ENCODE measurements at places on chromosomes 4 and X. TPM values are rescaled to one million over a fixed set of nuclear protein-coding genes. Genes with fewer than 3 reads are reported as not detected.

DNA sequence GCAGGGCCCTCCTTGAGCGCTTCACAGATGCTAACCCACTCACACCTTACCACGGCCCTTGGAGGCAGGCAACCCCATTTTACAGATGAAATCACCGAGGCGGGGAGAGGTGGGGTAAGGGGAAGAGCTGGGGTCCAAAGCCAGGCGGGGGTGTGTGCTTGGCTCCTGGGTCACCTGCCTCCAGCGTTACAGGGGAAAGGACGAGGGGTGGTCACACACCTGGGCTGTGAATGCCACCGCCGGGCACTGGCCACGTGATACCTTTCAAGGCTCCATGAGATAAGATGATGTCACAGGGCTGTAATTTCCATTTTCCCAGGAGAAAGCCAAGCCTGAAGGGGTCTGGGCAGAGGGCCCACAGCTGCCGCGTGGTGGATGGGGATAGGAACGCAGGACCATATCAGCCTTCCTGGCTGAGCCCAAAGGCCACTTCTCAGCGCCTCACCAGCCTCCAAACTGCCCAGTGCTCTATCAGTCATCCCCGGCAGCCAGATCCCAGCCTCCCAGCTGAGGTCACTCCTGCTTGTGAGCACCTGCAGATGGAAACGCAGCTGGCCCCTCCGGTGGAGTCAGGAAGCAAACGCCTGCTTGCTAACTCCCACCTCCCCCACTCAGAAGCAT, 62.4 kb upstream of the CRMP1 start:
- no peak for DNase-seq

- DNase-seq = peak; percentile 71
Measured at GRCh38 chrX:75522565-75523431, at the start of gene ZDHHC15. TSS of gene ZDHHC15 (minus strand) at chrX:75523037. CDS start at chrX:75523024, 13 bp downstream.

GRCh38 chr4:148426643-148427042, 15.6 kb downstream of the NR3C2 start:
- no peak for DNase-seq

DNA sequence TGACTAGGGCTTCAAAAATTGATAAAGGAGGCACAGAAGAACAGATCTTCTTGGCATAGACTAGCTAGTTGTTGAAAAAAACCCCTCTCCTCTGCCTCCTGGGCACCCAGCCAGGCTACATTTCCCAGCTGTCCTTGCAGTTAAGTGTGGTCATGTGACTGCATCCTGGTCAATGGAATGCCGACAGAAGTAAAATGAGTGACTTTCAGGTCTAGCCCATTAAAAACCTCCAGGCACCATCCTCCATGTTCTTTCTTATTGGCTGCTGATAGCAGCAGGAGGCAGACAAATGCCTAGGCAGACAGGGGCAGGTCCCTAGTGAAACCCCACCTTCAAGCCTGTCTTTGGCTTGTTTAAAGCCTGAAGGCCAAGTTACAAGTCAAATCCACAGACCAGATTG, 35.3 kb downstream of the ATXN3L start:
- no peak for DNase-seq

- DNase-seq = no peak
Measured at GRCh38 chr4:101035487-101035886, 311.8 kb downstream of the PPP3CA start.

Gene PHEX
- 3.0 TPM for total RNA-seq

Gene ALB
- total RNA-seq = not detected

Gene USP17L12
- total RNA-seq = not detected

Gene ARMCX5
- 13.3 TPM for total RNA-seq

Gene ADAMTS3
- total RNA-seq = not detected

Gene TGIF2LX
- not detected for total RNA-seq

Gene TMSB15A
- 0.84 TPM for total RNA-seq

Gene MTNR1A
- total RNA-seq = not detected

Gene ZNF718
- 10.3 TPM for total RNA-seq

Measured in activated CD4-positive, alpha-beta T cell treated with anti-CD3 and anti-CD28 coated beads for 36 hours (primary cell).